ENCODE measurements at places on chromosomes 12 and 14.
A peak's percentile ranks its signal among the peaks of the same experiment; 100 is the strongest.

DNA sequence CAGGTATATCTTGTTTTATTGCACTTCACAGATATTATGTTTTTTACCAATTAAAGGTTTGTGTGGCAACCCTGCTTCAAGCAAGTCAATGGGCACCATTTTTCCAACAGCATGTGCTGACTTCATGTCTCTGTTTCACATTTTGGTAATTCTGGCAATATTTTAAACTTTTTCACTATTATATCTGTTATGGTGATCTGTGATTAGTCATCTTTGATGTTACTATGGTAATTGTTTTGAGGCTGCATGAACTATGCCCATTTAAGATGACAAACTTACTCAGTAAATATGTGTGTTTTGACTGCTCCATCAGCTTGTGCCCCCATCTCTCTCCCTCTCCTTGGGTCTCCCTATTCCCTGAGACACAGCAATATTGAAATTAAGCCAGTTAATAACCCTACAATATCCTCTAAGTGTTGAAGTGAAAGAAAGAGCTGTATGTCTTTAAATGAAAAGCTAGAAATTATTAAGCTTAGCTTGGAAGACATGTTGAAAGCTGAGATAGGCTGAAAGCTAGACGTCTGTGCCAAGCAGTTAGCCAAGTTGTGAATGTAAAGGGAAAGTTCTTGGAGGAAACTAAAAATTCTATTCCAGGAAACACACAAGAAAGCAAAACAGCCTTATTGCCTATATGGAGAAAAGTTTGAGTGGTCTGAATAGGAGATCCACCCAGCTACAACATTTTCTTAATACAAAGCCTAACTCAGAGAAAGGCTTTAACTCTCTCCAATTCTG, 365.1 kb downstream of the ATP23 start:
- DNase-seq, result no peak

DNA sequence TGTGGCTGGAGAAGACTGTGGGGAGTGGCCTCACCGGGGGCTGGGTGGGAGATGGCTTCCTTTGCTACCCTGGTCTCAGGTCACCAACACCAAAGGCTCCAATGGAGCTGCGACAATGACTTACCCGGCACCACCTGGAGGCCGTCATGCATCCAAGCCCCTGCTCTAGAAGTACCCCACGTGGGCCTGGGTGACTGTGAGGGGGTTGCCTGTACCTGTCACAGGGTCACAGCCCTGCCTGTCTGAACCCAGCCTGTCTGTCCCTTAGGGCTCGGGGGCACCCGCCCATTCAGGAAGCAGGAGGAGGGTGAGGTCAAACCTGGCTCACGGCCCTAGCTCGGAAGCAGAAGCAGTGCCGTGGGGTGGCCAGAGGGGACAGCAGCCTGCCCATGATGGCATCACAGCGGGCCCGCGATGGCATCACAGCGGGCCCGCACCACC, 18.9 kb downstream of the ABCB9 start:
- DNase-seq, result no peak

DNA sequence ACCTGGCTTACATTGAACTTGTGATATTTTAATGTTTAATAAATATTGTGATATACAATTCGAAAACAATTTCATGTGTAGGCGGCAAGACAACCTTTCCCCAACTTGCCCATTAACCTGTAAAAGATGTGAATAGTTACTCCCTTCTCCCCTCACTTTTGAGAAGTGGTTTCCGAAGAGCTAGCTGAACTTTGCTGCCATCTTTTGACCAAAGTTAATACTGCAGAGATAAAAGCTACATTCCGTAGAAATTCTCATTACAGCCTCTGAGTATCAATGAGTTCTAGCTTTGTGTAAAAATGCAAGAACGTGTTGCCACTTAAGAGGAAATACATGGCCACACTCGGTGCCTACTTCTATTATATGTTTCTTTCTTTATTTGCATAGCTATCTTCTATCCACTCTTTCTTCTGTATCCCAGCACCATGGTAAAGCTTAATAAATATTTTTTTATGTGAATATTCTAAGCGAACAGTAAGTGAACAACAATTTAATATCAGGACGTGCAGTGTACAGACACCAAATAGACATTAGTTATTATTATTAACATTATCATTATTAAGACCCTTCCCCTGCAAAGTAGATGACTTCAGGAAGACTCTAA, 105.1 kb upstream of the TMEM260 start:
- DNase-seq, result peak; percentile 4

GRCh38 chr12:79673354-79673753, 17.4 kb downstream of the PAWR start:
- DNase-seq, result no peak

DNA sequence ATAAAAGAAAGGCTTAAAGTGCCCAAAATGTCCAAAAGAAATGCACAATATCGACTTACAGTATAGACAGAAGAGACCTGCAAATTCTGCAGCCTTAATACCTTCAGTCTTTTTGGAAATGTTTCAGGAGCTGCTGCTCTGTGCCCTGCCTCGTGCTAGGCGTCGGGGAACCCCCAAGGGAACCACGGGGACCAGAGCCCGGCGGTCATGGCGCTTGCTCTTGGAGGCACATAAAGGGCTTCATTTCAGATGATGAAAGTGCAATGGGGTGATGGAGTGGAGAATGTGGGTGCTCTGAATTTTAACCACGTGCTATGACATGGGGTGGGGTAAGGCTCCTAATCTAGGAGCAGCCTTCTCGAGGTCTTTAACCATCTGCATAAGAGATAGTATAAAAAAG, 14.8 kb upstream of the AACS start:
- no peak for DNase-seq

GRCh38 chr12:113456761-113457160, 14.9 kb downstream of the LHX5 start:
- no peak for DNase-seq

DNA sequence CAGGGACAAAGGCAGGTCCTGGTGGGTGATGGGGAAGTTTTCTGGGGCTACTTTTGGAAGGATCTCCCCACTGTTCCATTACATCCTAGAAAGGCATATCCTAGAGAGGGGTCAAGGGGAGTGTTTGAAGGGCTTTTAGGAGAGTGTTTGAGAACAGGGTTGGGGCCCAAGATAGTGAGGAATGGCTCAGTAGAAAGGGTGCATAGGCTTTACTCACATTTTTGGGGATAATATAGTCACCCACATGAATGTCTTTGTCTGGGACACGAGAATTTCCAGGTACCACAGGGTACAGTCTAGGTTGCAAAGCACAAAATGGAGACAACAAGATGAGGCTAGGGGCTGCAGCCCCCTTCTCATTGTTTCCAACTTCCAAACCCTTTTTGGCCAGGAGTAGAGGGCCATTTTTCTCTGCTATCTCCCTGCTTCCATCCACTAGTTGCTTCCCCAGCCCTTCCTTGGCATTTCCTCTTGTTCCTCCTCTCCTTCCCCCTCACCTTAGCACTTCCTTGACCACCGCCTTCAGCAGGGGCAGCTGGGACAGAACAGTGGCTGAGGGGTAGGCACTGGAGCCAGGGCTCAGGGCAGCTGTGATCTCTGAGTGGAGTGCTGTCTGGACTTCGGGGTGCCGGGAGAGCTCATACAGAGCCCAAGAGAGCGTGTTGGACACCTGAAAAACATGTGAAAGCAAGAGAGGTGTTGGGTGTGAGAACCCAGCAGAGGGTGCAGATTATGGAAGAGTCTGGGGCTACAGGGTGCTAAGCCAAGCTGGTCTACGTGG, 2.8 kb downstream of the CYP27B1 start:
- DNase-seq, result no peak

DNA sequence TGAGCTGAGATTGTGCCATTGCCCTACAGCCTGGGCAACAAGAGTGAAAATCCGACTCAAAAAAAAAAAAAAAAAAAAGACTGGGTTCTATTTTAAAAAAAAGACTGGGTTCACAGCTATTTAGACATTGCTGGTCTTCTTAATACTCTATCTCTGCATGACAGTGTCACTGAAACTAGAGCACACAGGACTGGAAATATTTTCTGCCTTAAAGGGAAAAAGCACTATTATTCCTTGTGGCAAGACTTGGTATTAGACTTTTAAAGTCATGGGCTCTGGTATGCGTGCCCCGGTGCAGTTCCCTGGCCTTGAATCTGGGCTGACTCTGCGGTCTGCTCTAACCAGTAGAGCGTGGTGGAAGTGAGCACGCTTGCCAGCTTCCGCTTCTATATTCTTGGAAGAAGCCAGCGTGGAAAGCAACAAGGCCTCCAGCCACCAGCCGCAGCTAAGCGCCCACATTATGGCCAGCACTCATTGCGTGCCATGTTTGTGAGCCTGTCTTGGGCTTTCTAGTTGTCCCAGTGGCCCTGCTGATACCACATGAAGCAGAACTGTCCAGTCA, 31.3 kb downstream of the PRKAB1 start:
- DNase-seq, result no peak

DNA sequence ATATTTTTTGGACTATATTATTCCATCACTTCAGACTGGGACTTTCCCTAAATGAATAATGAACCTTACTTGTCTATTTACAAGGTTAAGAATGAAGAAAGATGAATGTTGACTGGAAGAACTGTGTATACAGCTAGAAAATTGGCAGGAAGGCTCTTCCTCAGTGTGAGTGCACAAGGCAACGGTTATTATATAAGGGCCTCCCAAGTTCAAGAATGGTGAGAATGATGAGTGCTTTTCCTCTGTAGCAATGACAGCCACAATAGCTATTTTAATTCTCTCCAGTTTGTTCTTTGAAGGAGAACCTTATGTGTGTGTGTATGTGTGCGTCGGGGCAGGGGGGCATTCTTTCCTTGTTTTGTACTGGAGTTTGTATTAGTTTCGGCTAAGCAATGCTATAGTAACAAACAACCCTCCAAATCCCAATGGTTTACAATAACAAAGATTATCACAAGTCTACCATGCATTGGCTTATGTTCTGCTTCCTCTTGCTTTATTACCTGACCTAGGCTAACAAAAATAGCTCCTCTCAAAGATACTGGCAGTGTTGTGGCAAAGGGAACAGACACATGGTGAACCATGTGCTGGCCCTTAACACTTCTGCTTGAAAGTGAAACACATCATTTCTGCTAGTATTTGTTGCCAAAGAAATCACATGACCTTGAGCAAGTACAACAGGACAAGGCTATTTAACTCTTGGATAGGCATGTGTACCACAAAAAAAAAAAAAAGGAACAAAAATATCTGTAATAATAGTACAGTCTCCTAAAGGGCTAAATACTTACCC, 139.5 kb downstream of the RMST start:
- DNase-seq, result no peak
